ENCODE measurements at places on chromosomes 2 and 18.

GRCh38 chr2:185372188-185372587 lies 366.4 kb upstream of the FSIP2 start:
- no peak for DNase-seq

- no peak for DNase-seq
Measured at GRCh38 chr2:100964222-100964621, 37.9 kb upstream of the RPL31 start.

DNA sequence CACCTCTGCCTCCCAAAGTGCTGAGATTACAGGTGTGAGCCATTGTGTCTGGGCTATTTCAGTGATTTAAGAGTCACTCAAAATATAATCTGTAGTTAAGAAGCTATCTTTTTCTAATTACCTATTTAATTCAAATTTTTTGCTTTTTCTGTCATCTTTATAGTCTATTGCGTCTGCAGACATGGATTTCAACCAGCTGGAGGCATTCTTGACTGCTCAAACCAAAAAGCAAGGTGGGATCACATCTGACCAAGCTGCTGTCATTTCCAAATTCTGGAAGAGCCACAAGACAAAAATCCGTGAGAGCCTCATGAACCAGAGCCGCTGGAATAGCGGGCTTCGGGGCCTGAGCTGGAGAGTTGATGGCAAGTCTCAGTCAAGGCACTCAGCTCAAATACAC lies 95.1 kb downstream of the COMMD1 start:
- DNase-seq: no peak

DNA sequence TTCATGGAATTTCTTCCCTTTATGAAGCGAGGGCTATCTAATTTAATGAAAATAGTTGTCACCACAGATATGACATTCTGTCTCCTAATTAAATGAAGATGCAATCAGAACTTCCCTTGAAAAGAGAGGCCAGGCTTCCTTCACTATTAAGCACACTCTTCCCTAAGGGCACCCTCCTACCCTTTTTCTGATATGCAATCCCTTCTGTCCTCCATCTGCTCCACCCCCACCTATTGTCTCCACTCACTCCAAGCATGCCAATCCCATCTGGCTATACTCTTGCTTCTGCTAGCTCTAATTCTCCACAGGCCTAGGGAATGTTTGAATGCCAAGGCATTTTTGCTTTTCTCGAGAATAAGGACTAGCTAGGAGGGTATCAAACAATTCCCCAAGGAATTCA lies 818.4 kb upstream of the FSHR start:
- no peak for DNase-seq

DNA sequence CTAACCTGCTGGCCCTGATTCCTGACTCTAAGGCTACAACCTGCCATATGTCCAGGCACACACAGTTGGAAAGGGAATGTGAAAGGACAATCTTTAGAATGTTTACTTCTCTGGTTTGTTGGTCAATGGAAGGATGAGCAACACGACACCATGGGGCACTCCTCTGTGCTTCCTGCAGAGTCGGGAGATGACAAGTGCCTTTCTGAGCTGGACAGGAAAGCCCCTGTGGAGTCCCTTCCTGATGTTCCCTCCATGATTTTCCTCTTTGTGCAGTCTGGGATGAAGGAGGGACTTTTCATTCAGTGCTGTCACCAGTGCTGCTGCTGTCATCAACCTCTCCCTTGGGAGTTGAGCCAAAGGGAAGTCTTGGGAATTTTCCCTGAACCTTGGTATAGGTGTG lies 22.6 kb upstream of the SERPINB7 start:
- no peak for DNase-seq

DNA sequence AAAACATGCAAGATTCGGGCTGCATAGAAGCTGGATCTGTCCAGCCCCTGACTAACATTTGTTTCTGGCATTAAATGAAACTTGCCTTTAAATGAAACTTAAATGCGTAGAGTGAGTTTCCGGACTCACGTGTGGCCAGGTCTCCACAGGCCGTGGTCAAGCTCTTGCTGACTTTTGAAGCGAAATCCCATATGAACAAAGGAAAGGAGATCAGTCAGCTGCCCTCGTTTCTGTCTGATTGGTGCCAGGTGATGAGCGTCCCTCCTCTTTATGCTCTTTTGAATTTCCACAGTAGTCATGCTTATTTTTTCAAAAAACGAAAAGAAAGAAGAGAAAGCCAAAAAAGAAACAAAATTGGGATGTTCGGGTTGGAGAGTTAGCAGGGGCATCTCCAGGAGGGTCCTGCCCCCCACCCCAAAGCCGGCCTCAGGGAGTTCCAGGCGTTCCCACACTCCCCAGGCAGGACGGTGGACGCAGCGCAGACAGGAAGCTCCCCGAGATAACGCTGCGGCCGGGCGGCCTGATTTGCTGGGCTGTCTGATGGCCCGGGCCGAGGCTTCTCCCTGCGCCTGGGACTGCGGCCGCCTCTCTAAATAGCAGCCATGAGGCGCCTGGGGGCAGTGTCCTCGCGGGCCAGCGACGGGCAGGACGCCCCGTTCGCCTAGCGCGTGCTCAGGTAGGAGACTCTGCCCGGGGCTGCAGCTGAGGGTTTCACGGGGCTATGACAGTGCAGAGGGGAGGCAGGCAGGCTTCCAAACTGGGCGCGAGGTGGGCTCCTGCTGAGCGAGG lies at the start of gene COLEC11:
Gene COLEC11 (plus strand): TSS at position 620 of the 789 bp plus-strand sequence. CDS start 9,229 bp downstream, outside the sequence.
- DNase-seq: no peak

DNA sequence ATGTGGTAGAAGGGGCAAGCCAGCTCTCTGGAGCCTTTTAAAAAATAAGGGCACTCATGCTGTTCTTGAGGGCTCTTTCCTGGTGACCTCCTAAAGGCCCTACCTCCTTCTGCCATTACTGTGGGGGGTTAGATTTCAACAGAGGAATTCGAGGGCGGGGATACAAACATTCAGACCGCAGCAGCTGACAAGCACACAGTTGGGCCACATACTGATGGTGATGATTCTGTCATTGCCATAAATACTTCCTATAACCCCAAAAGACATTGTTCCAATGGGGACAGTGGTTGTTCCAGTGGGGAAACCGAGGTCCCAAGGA lies 67.0 kb downstream of the TSHZ1 start:
- no peak for DNase-seq

- DNase-seq: no peak
Measured at GRCh38 chr2:1644427-1644826, 99.9 kb downstream of the PXDN start.

- no peak for DNase-seq
Measured at GRCh38 chr2:69223759-69224511, 163.1 kb downstream of the GFPT1 start.

DNA sequence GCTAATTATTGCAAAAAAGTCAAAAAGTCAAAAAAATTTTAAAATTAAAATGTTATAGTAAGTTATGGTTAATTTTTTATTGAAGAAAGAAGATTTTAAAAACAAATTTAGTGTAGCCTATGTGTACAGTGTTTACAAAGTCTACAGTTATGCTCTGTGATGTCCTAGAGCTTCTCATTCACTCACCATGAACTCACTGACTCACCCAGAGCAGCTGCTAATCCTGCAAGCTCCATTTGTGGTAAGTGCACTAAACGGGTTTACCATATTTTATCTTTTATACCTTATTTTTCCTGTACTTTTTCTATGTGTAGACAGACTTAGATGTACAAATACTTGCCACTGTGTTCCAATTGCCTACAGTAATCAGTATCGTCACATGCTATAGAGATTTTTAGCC lies 788.2 kb downstream of the DSC3 start:
- no peak for DNase-seq
